ENCODE measurements at places on chromosomes 11 and 22.

GRCh38 chr22:44380756-44381486, 68.2 kb upstream of the SHISAL1 start:
- no peak for DNase-seq

GRCh38 chr11:133082841-133083488, 449.3 kb downstream of the OPCML start:
- DNase-seq: peak; percentile 26

DNA sequence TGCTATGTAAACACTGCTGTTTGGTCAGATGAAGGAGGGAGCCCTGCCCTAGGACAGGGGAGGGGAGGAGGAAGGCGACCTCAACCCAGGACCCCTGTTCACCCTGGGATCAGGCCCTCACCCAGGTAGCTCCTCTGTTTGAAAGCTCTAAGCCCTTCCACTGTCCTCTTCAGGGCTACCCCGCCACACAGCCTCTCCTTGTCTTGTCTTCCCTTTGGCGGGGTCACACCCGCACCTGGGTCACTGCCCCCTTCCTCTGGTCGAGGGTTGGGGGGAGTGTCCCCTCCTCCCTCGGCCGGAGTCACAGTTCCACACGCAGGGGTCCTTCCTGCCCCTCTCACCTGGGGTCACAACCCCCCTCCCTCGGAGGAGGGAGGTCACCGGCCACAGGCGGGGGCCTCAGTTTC, 463 bp upstream of the PTPMT1 start:
- DNase-seq: no peak

GRCh38 chr22:22408731-22409696, 99.5 kb downstream of the ZNF280B start:
- no peak for DNase-seq

DNA sequence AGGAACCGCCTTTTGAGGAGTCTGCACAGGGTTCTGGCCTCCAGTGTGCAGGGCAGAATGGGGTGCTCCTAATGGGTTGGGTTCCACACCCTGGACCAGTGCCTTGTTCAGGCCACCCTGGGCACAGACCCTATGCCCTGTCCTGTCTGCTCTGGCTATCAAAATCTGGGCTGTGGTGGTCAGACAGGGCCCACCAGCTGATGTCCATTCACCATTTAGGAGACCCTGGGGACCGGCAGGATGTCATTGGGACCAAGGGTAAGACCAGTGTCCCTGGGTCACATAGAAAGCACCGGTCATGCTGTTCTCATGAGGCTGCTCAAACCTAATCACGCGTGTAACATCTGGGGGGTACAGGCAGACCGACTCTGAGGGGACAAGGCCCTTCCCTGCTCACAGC, 37.3 kb downstream of the PARVG start:
- no peak for DNase-seq

DNA sequence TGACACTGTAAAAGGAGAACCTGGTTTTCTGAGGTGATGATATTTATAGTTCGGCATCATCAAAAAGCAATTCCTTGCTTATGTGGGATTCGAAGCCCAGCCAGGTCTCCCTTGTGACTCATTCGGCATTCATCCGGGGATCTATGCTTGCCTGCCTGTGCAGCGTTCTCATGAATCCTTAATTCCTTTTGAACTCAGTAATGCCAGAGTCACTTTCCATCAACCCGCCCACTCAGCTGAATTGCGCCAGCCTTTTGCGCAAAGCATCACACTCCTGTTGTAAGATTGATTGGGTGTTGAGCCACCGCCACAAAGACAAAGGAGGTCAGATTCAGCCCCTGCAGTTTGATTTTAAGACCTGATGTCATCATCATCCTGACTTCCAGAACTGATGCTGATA, 128.6 kb downstream of the SLC17A6 start:
- no peak for DNase-seq

DNA sequence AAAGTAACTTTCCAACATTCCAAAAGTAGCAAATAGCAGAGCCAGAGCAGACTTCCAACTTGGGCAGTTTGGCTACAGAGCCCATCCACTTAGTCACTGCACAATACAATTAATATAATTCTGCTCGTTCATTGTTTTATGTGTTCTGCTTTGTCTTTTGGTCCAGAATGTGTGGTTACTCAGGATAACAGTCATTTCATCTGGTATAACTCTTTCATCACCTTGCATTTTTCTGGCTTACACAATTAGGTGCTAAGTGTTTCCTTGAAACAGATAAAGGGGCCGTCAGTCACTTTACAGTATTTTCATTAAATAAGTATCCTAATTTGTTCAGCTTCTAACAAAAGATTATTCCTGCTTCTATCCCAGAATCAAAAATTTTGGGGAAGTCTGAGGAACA, 87.2 kb downstream of the LARGE2 start:
- DNase-seq: no peak

GRCh38 chr11:116929414-116930090, 92.1 kb upstream of the APOA1 start:
- DNase-seq: no peak

GRCh38 chr11:22703040-22703439, 36.6 kb downstream of the GAS2 start:
- no peak for DNase-seq

Data from CD4-positive, alpha-beta T cell treated with Interleukin-17A for 4 hours (primary cell).